ENCODE measurements at places on chromosomes 16 and 17. TPM values are rescaled to one million over a fixed set of nuclear protein-coding genes. Genes with fewer than 3 reads are reported as not detected.

- DNase-seq, result peak; percentile 10
Measured at GRCh38 chr17:77734371-77735080, 224.0 kb upstream of the TNRC6C start.

The KRTAP4-6 gene
- not detected for total RNA-seq

DNA sequence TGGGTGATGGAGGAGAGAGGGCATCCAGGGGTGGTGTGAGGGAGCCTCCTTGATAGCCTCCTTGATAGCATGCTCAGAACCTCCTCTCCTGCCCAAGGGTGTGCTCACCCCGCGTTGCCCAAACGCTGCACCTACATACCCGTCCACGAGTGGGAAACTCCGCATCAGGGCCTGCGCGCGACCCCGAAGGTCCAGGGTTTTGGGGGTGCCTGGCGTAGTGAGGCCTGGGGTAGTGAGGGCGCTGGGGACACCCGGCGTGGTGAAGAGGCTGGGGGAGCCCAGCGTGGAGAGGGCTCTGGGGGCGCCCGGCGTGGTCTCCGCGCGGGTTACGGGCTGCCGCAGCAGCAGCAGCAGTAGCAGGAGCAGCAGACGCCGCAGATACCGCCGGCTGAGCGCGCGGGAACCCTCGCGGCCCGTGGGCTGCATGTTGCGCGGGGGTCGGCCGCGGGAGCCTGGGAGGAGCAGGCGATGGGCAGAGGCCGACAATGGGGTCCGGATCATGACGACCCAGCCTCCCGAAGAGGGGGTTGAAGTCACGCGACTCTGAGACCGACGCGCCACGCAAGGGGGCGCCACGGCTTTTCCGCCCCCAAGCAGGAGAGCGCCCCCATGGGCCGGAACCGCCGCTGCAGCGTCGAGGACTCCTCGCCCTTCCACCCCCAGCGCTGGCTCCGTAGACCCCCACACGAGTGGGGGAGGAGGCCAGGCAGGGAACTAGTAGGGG is at the start of gene DPEP3:
Gene DPEP3, minus strand, starts transcription at position 545 of the 724 bp plus-strand sequence. Its CDS starts 119 bp downstream, at position 426.
- DNase-seq, result no peak

GRCh38 chr16:56815721-56816120 is 49.3 kb upstream of the SLC12A3 start:
- DNase-seq, result no peak

- DNase-seq, result no peak
Measured at GRCh38 chr17:82587234-82588086, 60.8 kb downstream of the WDR45B start.

- DNase-seq, result no peak
Measured at GRCh38 chr17:19270347-19270703, 33.2 kb downstream of the EPN2 start.

DNA sequence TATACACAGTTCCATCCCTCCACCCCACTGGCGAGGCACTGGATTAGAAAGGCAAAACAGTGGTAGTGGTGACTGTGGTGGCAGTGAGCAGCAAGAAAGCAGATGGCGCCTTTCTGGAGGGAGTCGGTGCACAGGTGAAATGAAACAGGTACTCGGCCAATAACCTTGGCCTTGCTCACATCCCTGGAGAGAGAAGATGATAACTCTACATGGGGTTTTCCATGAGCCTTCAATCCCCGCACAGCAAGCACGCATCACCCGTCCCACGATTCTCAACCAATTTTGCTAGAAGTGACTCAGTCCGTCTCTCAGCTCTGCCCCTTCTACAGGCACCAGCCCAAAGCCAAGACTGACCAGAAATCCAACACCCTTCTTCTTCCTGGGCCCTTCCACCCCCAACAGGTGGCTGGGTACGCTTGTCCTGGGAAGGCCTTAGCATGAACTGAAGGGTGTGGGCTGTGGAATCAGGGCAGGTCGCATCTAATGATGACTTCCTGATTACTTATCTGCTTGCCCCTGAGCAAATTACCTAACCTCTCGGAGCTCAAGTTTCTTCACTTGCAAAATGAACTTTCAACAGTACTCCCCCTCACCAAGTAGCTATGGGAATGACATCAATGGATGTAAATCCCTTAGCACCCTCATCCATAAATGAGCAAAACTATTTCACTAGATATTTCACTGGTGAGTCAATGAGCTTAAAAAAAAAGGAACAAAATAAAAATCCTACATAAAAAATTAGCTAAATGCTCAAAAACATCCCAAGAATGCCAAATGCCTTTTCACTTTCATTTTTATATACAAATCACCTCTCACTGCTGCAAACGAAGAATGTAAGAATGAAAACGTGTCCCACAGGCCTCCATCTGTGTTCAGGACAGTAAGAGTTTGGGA is 18.0 kb downstream of the XPO6 start:
- peak; percentile 71 for DNase-seq

The KDM6B gene
- total RNA-seq, result 165 TPM

GRCh38 chr17:77002103-77003045 is 134.2 kb downstream of the MGAT5B start:
- no peak for DNase-seq

GRCh38 chr17:65297384-65297783 is 160.2 kb downstream of the RGS9 start:
- DNase-seq, result no peak

DNA sequence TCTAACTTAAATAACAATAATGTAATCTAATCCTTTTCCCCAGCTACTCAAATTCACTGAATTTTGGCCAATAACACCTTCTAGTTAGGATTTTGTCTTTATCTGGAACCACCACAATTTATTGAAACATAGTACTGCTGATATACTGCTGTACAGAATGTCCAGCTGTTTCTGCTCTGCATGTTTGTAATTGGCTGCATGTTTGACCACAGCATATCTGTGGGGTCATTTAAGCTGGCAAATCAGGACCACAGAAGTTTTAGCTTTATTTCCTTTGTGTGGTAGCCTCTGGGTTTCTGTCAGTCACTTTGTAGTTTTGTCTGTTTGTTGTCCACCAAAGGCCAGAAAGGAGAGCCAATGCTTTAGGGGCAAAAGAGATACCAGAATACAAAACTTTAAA is 22.2 kb upstream of the RAB11FIP4 start:
- no peak for DNase-seq

The PHF23 gene
- 32.3 TPM for total RNA-seq

DNA sequence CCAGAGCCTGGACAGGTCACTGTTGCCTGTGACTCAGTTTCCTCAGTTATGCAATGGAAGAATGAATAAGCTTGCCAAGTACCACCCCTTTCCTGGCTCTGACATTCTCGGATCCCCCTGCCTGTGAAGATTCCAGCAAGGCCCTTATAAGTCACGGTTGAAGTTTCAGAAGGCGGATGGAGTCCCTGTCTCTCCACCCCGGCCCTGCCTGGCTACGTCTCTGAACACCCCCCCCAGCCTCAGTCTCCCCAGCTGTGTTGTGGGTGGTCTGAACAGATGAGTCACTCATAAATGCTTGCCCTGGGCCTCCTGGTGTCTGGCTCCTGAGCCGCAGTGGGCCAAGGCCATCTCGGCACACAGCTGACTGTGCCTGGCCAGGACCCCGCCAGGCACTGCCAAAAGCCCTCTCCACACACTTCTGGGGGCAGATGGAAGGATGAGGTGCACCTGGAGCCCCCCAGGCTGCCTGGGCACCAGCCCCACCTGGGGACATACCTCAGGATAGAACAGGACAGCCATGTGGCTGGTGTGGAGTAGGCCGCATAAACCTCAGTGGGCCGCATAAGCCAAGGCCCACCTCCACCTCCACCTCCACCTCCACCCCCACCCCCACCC is 15.4 kb downstream of the VASN start:
- DNase-seq, result no peak

- DNase-seq, result no peak
Measured at GRCh38 chr16:53598511-53599275, 95.7 kb upstream of the AKTIP start.

The ZNF174 gene
- 9.0 TPM for total RNA-seq

- no peak for DNase-seq
Measured at GRCh38 chr16:90031931-90032673, 12.8 kb upstream of the DBNDD1 start.

- no peak for DNase-seq
Measured at GRCh38 chr16:1431497-1432270, 806 bp downstream of the PERCC1 start.

DNA sequence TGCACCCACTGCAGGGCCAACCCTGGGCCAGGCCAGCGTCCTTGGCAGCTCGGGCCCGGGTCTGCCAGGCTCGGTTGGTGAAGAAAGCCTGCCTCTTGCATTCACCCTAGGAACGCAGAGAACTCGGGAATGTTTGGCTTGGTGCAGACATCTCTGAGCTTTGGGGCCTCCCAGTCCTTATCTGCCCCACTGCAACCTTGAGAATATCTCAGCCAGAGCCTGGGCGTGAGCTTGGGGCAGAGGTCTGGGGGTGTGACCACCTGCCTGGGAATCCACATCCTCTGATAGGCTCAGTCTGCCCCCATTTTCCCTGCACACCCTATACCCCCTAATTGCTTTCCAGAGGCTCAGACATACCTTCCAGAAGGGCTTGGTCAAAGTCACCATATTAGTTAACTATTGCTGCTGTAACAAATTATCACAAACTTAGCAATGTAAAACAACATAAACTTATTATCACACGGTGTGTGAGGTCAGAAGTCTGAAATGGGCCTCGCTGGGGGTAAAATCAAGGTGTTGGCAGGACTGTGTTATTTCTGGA is 30.7 kb upstream of the ZNF423 start:
- no peak for DNase-seq

The ERN2 gene
- not detected for total RNA-seq

- DNase-seq, result no peak
Measured at GRCh38 chr17:61221597-61222471, 177.8 kb upstream of the TBX2 start.

The RHBDL1 gene
- 4.2 TPM for total RNA-seq

DNA sequence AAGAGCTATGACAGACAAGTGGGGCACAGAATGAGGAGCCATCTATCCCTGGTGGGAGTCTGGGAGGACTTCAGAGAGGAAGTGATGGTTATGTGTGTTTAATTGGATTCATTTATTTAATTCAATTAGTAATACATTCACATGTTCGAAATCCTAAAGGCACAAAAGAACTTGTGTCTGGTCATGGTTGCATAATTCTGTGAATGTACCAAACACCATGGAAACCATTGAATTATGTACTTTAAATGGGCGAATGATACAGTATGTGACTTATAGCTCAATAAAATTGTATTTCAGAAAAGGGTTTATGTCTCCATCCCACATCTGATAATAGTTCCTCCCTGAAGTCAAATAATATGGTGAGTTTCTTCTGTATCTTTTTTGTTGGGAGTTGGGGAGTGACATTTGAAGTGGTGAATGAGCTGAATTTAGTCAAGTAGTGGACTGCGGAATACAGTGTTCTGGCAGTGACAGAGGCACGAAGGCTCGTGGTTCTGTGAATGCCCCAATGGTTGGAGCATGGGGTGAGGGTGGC is 19.8 kb upstream of the G6PC1 start:
- no peak for DNase-seq

DNA sequence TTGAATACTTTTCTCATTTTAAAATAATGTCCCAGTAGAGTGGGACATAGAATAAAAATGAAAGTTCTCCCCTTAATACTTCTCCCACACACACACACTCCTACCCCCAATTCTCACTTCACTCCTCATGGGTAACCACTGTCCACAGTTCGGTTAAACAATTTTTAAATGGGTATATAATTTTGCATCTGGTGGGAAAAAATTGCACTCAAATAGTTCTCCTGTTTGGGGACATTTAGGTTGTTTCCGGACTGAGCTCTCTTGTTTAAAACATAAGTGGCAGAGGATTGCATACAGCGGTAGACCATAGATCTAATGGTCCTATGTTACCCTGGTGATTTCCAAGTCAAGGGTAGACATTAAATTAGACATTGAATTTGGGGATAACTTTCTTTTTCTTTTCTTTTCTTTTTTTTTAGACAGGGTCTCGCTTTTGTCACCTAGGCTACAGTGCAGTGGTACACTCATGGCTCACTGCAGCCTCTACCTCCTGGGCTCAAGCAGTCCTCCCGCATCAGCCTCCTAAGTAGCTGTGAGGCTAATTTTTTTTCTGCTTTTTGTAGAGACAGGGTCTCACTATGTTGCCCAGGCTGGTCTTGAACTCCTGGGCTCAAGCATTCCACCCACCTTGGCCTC is 138.3 kb downstream of the SOCS1 start:
- DNase-seq, result no peak

DNA sequence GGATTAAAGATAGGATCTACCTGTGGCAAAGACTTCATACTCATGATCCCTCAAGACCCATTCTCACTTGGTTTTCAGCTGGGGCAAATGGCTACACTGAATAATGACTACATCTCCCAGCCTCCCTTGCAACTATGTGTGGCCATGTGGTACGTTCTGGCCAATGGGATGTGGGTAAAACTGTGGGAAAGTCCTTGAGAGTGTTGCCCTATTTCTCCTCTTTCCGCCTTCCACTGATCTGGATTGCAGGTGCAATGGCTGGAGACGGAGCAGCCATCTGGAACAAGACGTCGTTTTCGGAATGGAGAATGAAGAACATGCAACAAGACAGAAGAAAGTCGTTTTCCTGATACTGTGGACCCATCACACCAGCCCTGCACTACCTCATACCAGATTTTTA is 48.5 kb downstream of the HAPSTR1 start:
- DNase-seq, result no peak

The PRSS33 gene
- total RNA-seq, result 0.63 TPM

- DNase-seq, result no peak
Measured at GRCh38 chr16:57031156-57031555, 41.8 kb downstream of the NLRC5 start.

DNA sequence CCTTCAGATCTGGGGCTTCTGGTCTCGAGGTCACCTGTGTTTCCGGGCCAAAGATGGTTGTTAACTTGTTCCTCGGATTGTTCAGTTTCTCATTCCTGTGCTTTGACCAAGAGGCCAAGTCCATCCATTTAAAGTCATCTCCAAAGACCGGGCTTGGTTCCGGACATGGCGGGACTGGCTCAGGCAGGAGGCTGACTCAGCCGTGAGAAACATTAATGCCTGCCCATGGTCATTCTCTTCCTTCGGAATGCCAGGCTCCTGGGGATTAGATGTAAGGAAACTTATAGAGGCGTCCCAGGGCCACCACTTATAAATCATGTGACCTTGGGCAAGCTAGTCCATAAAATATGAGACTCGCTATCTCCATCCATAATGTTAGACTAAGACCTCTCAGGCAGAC is 13.6 kb upstream of the NKD1 start:
- DNase-seq, result no peak

All from natural killer cell (primary cell).